T47D (cell line): ENCODE measurements at places on chromosomes 5 and 9.

GRCh38 chr5:132147663-132148062, 74.1 kb downstream of the CSF2 start:
- no peak for DNase-seq

DNA sequence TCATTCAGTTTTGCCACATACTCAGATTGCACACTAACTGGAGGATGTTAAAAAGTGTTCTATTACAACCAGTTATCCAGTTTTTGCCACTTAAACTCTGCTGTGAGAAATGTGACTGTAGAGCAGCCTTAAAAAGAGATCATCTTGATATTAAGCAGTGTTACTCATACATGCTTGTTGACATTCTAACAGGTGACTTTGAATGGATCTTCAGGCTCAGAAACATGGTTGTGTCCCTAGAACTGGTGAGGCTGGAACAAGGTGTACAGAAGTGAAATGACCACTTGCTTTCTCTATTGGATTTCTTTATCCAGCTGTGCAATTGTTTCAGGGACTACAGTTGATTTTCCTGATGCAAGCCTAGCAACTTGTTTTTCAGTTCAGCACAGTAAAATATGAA, 166.1 kb upstream of the CCDC152 start:
- peak; percentile 52 for DNase-seq

DNA sequence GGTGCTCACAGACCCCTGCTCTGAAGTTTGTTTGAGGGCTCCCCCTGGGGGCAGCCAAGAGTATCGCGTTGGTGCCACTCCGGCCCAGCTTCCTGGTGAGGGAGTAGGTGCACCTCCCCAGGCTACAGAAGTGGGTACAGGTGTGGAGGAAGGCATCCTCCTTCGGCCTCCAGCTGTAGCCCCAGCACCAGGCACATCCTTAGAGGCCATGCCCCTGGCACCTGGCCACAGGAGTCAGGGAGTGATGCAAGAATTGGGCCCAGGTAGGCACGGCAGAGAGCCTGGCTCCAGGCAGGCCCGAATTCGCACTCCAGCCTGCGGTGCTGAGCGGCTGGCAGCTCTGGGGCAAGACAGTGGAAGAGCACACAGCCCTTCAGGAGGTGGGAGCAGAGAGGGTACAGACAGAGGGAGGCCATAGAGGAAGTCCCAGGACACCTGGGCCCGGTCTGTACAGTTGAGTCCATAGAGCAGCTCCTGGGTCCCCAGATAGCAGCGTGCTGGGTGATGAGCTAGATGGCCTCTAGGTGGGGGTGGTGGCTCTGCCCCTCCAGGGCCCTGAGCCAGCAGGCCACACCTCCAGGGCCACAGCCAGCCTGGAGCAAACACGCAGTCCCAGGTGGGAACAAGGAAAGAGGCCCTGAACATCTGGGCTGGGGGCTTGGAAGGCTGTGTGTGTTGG, 2.4 kb downstream of the SAPCD2 start:
- DNase-seq: peak; percentile 94

DNA sequence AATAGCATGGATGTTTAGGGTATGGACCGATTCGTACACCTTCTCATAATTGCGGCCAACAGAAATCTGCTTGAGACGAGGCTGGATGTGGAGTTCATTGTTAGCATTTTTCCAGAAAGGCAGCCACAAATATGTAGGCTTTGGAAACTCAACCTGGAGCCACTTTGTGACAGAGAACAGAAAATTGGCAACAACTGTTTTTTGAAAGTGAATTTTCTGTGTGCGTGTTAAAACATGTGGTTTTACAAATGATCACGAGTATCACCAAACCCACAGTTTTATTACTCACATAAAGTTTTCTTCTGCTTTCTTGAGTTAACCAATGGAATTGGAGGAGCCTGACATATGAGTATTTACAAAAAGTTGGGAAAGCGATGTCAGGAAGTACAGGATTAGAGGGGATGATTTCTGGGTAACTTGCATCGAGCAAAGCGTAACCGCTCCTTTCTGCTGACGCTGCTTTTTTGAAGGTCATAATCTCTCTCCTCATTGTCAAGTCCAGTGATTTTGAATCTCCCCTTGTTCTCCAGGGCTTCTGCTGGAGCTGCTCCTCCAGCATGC, 138.5 kb upstream of the TAF11L2 start:
- no peak for DNase-seq

DNA sequence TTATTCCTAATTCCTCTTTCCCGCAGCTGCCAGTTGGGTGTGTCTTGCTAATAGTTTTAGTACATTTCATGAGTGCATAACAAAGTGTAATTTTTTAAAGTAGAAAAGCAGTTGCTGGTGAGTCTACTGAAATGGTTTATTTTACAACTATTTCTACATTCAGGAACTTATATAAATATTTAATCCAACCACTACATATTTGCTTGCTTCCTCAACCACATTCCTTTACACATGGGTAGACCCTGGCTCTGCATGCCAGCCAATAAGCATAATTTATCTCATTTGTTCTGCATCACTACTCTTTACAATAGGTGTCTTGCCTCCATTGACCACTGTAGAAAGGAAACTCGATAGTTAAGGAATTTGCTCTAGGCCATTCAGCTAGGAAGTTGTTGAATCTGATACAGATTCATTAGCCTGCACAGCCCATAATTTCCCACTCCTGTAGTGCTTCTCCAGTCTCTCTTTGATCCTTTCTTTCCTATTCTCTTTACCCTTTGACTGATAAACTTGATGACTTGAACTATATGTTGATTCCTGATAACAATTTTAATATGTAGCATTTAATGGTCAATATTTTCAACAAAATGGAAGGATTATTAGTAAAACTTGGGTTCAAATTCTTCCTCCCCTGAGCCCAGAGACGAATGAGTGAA, 342.5 kb upstream of the ACTBL2 start:
- DNase-seq: peak; percentile 49

DNA sequence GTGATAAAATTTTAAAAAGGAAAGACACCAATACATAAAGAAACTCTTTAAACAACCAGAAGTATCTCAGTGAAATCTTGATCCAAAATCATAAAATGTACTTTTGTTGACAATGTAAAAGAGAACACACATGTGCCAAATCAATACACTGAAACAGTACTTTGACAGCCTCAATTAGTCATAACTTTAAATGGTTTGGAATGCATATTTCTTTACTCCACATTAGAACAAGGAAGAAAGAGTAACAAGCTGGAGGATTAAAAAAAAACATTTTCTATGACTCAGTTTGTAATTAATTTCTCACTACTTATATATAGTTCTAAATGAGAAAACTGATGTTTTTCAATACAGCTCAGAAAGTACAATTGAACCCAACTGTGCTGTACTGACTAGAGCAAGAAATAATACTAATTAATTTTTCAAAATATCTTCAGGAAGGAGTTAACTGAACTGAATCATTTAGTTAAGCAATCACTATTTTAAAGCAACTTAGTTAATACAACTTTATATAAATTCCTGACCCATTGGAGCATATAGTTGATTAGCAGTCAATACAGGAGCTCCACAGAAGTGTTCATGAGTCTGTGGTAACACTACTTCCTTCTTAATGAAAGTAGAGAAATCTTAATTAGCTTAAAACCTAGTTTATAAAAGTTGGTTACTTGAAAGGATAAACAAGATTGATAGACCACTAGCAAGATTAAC, 101.0 kb downstream of the NR3C1 start:
- no peak for DNase-seq

DNA sequence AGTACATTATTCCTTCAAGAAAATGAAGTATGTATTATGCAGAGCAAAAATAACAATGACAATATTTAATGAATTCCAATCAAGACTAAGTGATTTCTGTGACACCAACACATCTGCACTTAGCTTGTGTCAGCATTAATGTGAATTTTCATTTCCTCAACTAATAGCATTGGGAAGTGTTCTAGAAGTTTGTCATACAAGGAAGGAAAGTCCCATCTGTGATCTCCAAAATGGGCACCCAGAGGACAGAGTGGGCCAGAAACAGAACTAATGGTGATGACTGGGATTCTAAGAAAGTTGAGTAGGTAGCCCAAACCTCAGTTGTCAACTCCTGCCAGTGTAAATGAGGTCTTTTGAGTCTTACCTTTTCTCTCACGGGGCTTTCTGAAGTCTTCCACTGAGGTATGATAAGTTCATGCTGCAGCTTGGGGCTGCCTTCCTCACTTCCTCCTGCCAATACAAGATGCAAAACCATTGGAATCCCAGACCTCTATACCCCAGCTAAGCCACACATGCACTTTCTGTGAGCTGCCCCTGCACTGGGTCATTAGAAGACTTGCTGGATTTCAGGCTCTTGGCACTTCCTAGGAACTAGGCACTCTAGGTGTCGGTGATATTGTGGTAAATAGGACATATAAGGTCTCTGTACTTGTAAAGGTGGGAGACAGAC, 4.9 kb downstream of the ADAM19 start:
- DNase-seq: no peak

- no peak for DNase-seq
Observed at GRCh38 chr9:119739476-119739875, 370.2 kb upstream of the BRINP1 start.

DNA sequence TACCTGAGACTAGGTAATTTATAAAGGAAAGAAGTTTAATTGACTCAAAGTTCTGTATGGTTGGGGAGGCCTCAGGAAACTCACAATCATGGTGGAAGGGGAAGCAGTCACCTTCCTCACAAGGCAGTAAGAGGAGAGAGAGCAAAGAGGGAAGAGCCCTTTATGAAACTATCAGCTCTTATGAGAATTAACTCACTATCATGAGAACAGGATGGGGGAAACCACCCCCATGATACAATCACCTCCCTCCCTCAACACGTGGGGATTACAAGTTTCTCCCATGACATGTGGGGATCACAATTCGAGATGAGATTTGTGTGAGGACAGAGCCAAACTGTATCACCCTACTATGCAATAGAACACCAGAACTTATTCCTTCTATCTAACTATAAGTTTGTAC, 27.9 kb downstream of the CD274 start:
- DNase-seq: no peak

DNA sequence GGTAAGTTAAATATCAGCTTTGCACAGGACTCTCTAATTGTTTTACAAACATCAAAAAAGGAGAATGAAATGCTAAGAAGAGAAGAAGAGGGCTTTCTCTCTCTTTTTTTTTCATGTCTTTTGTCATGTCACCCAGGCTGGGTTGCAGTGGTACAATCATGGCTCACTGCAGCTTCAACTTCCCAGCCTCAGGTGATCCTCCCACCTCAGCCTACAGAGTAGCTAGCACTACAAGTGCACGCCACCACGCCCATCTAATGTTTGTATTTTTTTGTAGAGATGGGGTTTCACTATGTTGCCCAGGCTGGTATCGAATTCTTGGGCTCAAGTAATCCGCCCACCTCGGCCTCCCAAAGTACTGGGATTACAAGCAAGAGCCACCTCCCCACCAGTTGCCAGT, 18.6 kb downstream of the SERINC5 start:
- DNase-seq: no peak

GRCh38 chr5:1241509-1242080, 16.4 kb downstream of the SLC6A18 start:
- DNase-seq: no peak

- DNase-seq: peak; percentile 60
Observed at GRCh38 chr5:61805101-61805500, 473.0 kb downstream of the ZSWIM6 start.

DNA sequence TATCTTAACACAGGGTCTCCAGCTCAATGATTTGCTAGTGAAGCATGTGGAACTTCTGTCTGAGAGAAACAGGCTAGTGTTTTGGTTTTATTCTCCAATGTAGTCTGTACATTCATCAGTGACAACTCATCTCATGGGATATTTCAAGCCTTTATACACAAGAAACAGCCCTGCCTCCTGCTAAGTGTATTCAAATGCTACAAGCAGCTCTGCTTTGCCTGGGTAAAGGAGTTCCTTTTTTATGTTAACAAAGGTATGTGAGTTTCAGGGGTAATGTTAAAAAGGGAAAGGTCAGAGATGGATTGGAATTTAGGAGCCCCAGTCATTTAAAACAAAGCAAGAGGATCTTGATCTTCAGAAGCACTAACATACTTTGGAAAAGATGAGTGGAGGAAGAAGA, 498.7 kb downstream of the ISL1 start:
- no peak for DNase-seq

DNA sequence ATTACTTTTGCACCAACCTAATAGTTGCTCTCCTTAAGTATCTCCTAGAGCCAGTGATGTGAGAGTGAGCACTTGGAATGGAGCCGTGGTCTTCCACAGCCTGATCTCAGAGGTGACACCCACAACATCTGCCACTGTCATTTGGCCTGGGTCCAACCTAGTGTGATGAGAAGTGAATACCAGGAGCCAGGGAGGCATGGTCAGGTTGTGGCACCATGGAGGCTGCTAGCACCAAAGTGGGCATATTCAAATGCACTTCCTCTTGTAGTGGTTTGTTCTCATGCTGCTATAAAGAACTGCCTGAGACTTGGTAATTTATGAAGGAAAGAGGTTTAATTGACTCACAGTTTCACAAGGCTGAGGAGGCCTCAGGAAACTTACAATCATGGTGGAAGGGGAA, 22.6 kb upstream of the CEP72 start:
- DNase-seq: no peak

- DNase-seq: no peak
Observed at GRCh38 chr9:137809040-137809576, 68.5 kb upstream of the CACNA1B start.

GRCh38 chr9:135906291-135907005, 898 bp downstream of the CAMSAP1 start:
- no peak for DNase-seq

- no peak for DNase-seq
Observed at GRCh38 chr5:172798422-172799215, 27.6 kb upstream of the DUSP1 start.

DNA sequence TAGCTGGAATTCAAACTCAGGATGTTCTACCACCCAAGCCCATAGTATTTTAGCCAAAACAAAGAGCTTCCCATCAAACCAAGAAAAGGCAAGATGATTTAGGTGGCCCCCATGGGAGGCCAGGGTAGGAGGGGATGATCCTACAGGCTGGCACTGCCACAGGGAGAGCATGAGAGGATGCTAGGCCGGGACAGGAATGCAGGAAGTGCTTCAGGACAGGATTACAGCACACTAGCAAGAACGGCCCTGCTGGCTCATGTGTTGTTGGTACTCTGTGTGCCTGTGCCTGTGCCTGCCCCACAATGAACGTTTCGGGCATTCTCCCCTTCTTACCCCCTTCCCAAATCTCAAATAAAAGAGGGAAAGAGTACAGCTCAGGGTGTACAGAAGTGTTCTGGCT, 110.7 kb upstream of the TRIM32 start:
- DNase-seq: peak; percentile 56

DNA sequence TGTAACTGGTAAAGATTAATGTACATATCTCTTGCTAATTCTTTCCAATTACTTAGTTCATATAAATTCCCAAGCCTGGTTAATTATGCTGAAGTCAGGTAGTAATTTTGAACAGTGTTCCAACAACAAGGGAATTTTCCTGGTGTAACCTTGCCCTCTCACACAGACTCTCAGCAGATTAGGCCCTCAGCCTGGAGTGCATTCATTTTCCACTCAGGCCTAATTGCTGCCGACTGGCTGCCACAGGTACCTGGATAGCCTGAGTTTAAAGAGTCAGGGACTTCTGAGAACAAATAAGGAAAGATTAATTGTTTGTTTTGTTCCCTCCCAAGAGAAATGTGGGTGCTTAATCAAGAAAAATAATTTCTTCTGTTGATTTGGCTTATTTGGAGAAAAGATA, 71.4 kb downstream of the PPIC start:
- DNase-seq: no peak
